ENCODE measurements at places on chromosomes 16 and 17. TPM values are rescaled to one million over a fixed set of nuclear protein-coding genes. Genes with fewer than 3 reads are reported as not detected.

- DNase-seq = no peak
Measured at GRCh38 chr16:78609402-78610274, 510.2 kb downstream of the WWOX start.

GRCh38 chr17:45355087-45355486 is 38.3 kb upstream of the MAP3K14 start:
- DNase-seq = no peak

KRTAP4-6 gene
- total RNA-seq = not detected

GRCh38 chr17:29807520-29808361 is 122.3 kb downstream of the SSH2 start:
- DNase-seq = peak; percentile 56

KPNA2 gene
- 19.7 TPM for total RNA-seq

- DNase-seq = no peak
Measured at GRCh38 chr17:6901086-6901485, 69.6 kb upstream of the TEKT1 start.

- DNase-seq = peak; percentile 15
Measured at GRCh38 chr17:50911450-50911849, 45.3 kb upstream of the TOB1 start.

DNA sequence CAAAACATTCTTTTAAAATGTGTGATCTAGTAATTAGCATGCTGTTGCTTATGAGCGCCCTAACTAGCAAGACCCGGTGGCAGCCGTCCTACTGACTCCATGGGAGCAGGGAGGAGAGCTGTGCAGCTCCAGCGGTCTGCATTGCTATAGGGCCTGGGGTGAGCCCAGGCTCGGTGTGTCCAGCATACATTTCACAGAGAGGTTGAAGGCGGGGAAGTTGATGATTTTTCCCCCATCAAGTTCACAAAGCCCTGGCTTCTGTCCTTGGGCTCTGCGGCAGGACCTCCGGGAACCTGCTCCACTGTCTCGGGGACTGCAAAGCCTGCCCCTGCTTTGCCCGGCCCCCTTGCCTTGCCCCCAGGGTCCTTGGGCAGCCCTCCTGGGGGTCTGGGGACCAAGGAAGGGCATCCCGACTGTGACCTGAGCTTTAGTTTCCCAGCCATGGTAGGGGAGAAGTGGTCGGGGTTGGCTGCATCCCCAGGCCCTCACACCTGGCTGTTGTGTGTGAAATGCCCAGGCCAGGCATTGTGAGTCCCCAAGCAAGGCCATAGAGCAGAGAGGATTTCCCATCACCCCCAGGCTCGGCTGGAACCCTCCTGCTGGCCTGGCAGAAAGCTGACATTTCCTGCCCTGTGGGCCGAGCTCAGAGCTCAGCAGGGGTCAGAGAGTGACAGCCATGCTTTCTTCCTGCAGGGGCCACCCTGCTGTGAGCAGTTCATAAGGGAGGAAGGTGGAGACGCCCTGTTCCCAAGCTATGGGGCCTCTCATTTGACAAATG is 24.8 kb downstream of the KCNJ12 start:
- no peak for DNase-seq

DNA sequence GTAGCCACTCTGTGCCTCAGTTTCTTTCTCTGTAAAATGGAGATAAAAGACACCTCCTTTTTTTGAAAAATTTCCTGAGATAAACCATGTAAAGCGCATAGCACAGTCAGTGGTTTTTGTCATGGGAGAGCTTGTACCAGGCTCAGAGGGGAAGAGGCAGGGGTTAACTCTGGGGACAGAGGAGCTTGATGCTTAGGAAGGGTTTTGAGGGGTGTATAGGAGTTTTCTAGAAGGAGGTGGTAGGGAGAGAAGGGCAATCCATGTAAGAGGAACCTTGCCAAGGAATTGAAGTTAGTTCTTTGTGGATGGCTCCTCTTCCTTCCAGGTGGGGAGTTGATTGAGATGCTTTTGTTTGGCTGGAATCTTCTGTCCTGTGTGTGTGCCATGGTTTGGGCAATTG is 131.9 kb upstream of the GSE1 start:
- DNase-seq = no peak

GRCh38 chr17:46026166-46027047 is 27.4 kb downstream of the STH start:
- peak; percentile 67 for DNase-seq

GRCh38 chr17:68603656-68604055 is 2.5 kb upstream of the FAM20A start:
- no peak for DNase-seq

- DNase-seq = no peak
Measured at GRCh38 chr16:22624038-22624799, 113.5 kb downstream of the NPIPB5 start.

GRCh38 chr16:49699841-49700175 is 156.1 kb downstream of the ZNF423 start:
- no peak for DNase-seq

DNA sequence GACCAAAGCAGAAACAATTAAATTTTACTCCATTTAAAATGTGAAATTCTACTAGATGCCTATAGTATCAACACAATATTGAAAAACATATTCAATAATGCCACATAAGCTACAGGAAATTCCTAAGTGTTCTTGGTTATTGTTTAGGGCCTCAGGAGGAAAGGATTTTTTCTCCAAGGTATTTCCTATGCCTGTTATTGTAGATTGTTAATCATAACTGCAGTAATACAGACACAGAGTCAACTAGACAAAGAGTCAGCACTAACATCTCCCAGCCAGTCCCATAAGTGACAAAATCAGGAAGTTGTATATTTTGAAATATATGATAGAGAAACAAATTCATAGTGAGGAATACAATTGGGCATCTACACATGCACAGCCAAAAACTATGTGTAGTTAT is 782.7 kb upstream of the KIF2B start:
- no peak for DNase-seq

- no peak for DNase-seq
Measured at GRCh38 chr16:11901091-11901490, 14.7 kb downstream of the GSPT1 start.

TTLL6 gene
- total RNA-seq = not detected

GRCh38 chr17:6800422-6801027 is 24.5 kb downstream of the FBXO39 start:
- DNase-seq = no peak

DNA sequence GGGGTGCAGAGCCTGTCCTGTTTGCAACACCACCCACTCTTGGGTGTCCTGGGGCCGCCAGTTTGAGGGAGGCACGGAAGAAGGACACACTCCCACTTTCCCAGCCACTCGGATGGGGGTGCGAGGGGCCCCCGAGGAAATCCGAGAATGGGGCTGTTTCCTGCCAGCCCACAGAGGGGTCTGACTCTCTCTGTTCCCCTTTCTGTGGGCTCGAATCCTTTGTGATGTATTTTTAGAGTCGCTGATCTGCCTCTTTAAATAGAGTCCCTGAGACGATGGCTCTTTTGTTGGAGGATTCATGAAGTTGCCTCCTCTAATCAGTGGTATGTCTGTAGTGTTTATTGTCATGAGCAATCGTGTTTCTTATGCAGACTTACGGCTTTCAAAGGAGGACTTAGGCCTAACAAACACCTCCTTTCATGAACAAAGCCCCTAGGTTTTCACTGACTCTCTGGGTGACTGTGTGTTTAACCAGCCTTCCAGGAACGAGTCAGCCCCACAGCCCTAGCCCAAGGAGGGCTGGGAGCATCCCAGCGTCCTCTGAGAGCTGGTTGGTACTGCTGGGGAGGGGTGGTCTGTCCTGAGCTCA is 29.1 kb downstream of the CIBAR2 start:
- DNase-seq = no peak

ABCA9 gene
- 31.7 TPM for total RNA-seq

- DNase-seq = no peak
Measured at GRCh38 chr16:7140899-7141298, 191.7 kb upstream of the RBFOX1 start.

GRCh38 chr17:75049057-75049456 is 2.0 kb downstream of the KCTD2 start:
- no peak for DNase-seq

- peak; percentile 50 for DNase-seq
Measured at GRCh38 chr16:11410376-11411058, 65.3 kb downstream of the RMI2 start.

- DNase-seq = no peak
Measured at GRCh38 chr17:6867849-6868248, 36.3 kb upstream of the TEKT1 start.
